ENCODE measurements at places on chromosomes 5 and 9.

DNA sequence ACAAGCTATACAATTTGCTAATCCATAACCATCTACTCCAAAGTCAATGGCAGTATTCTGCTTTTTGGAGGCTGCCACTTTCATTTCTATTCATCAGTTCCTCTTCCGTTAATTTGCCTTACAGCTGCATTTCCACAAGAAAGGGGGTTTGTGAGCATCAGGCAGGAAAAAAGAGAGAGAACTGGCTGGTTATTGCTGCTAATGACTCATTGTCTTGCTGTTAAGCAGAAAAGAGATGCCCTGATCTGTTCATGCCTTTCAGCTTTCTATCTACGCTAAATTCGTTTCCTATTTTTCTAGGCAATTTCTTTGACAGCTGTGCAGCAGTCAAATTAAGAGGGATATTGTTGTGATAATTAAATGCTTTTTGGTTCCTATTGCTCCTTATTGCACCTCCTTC is 65.9 kb upstream of the GNAQ start:
- DNase-seq, result no peak

GRCh38 chr5:72709341-72709740 is 107.1 kb upstream of the TNPO1 start:
- no peak for DNase-seq

DNA sequence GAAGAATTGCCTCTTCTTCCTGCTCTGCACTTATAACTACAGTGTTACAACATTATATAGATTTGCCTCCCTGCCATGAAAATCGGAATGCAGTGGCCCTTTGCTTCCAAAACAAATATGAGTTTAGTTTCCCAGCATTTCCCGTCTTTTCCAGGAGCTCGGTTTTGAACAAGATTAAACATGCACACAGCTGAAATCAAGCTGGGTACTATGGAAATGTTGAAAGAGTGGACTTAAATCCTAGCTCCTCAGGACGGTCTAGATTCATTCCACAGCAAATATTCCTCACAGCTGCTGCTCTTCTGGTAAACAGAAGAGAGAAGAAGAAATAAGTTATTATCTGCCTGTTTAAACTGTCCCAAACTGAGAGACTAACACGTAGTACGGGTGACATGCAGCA is 161.4 kb downstream of the PIK3R1 start:
- no peak for DNase-seq

GRCh38 chr9:136247947-136248637 is 2.5 kb upstream of the QSOX2 start:
- no peak for DNase-seq

DNA sequence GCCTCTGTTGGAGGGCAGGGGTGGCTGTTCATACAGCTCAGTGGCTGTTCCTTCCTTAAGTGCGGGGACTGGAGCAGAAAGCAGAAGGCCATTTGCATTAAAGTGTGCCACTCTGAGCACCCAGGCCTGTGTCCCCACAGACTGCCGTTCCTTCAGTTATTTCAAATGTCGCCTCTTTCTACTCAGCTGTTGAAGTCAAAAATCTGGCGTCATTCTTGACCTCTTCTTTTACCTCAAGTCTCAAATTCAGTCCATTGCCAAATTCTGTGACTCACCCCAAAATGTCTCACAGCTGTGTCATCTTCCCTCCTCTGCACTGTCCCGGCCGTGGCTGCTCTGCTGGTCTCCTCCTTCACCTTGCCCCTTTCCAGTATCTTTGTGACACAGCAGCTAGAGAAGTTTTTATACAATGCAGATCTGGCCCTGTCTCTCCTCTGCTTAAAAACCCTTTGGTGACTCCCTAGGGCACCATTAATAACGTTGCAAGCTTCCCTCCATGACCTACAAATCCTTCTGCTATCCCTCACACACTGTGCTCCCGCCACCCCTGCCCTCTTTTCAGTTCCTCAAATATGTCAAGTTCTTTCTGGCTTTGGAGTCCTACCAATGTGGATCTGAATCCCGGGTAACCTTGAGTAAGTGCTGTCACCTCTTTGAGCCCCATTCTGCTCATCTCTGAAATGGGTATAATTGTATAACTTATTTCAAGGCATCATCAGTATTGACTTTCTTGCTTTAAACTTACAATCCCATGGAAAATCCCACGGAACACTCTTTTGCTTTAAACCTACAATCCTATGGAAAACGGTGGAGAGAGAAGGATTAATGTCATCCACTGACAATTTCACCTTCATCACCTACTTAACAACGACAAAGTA is 98.3 kb upstream of the BOD1 start:
- no peak for DNase-seq

DNA sequence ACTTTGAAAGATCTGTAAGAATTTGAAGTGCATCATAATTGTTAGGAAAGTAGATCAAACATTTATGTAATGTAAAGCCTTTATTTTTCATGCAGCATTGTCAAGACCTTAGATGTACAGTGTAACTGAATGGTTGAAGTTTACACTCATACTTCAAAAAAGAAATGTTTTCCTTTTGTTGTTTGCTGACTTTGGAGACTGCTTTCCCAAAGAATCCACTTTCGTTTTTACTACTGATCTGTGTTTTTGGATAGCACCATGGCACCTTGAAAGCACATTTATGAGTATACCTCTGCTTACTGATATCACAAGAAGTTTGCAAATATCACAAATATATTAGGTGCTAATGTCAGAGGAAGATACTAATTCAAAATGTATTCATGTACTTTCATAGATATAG is 50.0 kb downstream of the PIP5K1B start:
- no peak for DNase-seq

DNA sequence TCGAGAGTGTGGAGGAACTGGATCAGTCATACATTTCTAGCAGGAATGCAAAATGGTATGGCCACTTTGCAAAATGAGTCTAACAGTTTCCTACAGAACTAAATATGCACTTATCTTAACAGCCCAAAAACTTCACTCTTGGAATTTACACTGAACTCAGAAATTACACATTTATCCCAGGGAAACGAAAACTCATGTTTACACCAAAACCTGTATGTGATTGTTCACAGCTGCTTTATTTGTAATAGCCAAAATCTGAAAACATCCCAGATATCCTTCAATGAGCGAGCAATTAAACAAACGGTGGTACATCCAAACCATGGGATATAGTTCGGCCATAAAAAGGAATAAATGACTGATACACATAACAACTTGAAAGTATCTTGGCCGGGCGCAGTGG is 62.0 kb downstream of the RNF130 start:
- DNase-seq, result no peak

Measured in stimulated activated CD8-positive, alpha-beta memory T cell treated with anti-CD3 and anti-CD28 coated beads, Interleukin-4, amount 100 ng/mL, for 4 hours (primary cell).